ENCODE measurements at places on chromosomes 2 and 18. TPM values are rescaled to one million over a fixed set of nuclear protein-coding genes. Genes with fewer than 3 reads are reported as not detected.

ERICH2 gene
- total RNA-seq, result not detected

FTCDNL1 gene
- 0.23 TPM for total RNA-seq

CYP27A1 gene
- 8.6 TPM for total RNA-seq

DNAJB2 gene
- total RNA-seq, result 24.0 TPM

EPB41L3 gene
- 42.1 TPM for total RNA-seq

Measured in dermis blood vessel endothelial cell (primary cell).